Activated T-helper 9 cell treated with anti-CD3 and anti-CD28 coated beads, Interleukin-2, amount 50 U/mL, for 16 hours (primary cell): ENCODE measurements at places on chromosomes 16 and 17.
A peak's percentile ranks its signal among the peaks of the same experiment; 100 is the strongest.

DNA sequence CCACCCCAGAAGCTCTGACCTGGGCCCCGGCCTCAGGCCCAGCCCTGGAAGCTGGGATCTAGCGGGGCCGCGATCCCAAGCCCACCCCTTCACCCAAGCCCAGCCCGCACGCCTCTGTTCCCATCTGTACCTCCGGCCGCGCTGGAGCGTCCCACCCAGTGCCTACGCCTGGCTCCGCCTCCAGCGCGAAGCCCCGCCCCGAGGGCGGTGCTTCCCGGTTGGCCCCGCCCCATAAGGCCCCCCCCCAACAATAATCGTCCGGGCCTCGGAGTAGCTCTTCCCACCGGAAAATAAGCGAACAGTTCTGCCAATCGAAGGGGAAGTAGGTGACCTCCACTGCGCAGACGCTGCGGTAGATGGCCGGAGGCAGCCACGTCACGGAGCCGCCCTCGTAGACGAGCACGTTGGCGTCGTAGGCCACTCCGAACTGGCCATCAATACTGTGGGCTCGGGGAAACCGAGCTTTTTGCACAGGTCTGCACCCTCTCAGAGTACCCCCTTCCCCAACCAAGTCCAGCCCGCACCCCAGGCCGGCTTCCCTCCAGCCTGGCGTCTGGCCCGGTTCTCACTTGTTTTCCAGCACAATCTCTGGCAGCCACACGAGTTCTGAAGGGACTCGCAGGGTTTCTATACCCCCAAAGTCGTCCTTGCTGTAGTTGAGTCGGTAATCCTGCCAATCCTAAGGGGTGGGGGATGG, 1.1 kb downstream of the CHRNE start:
- no peak for DNase-seq

- no peak for DNase-seq
Observed at GRCh38 chr16:75627851-75628250, 4.8 kb upstream of the ADAT1 start.

- no peak for DNase-seq
Observed at GRCh38 chr17:21177401-21177800, 36.6 kb downstream of the TMEM11 start.

GRCh38 chr16:25094596-25094995, 16.9 kb upstream of the LCMT1 start:
- DNase-seq, result no peak

DNA sequence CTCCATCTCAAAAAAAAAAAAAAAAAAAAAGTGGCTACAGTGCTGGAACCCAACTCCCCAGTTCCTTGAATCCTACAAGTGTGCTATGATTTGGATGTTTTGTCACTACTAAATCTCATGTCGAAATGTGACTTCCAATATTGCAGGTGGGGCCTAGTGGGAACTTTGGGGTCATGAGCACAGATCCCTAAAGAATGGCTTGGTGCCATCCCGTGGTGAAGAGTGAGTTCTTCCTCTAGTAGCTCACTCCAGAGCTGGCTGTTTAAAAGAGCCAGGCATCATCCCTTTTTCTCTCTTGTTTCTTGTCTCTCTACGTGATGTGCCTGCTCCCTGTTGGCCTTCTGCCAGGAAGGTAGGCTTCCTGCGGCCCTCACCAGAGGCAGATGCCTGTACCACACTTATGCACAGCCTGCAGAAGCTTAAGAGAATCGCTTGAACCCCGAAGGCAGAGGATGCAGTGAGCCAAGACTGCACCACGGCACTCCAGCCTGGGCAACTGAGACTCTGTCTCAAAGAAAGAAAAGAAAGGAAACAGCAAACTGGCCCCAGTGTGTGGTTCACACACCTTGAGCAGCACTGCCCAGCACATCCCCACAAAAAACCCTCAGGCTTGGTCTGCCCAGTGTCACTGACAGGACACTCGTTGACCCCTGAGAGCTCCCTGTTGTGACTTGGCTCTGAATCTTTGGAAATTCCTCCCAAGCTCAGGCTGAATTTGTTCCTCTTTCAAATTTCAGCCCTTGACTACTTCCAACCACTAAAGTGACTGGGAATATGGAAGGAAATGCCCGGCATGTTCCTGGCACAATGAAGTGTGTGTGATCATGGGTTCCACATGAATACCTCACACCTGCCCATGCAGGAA, 3.1 kb downstream of the MT1E start:
- DNase-seq, result no peak

- peak; percentile 31 for DNase-seq
Observed at GRCh38 chr16:80804526-80805383, at the start of gene CDYL2. CDYL2 (minus strand) TSS chr16:80804598; CDS start chr16:80804173, 425 bp downstream.

DNA sequence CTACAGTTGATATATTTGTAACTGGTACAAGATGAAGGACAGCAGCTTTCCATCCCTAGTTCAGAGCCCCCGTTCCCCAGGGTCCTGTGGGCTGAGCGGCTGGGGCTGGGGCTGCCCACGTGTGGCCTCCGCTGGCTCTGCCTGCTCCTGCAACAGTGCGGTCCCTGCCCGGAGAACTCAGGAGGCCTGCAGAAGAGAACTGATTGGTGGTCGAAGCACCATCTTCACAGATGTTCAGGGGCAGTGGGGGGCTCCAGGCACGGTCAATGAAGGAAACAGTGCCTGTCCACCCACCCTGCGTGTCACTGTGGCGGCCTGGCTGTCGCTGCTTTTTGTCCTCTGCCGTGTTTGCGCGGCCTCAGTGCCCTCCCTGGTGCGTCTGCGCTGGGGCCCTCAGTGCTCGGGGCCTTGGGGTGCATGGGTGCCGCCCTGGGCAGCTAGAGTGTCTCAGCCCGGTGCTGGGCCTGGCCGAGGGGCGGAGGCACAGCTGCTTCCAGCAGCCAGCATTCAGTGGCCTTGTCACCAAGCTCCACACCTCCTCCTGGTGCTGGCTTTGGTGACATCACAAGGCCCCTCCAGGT, 4.2 kb upstream of the NUDT16L1 start:
- DNase-seq, result no peak

DNA sequence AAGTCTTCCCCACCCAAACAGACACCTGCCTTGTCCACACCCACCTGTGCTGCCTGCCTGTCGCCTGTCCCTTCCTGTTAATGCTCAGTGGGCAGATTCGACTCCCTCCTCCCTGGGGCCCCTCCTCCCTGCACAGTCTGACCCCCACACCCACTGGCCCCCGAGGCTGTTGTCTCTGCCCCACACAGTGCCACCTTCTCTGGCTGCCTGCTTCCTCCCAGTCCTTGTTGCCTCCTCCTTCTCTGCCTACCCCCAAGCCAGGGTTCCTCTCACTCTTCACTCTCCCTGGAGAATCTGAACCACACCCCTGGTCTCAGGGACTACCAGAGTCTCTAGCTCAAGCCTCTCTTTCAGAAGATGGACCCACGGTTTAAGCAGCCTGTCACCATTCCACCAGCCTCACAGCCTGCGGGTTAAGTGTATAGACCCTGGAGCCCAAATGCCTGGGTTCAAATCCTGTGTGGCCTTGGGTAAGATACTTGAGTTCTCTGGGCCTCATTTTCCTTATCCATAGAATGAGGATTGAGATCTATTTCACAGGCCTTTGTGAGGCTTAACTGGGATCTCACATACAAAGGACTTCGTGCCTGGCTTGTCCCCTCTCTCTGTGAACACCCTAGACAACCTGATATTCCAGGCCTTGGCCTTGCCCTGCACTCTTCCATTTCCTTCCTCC, 3.8 kb upstream of the ARHGAP23 start:
- no peak for DNase-seq
